ENCODE measurements at places on chromosomes 5 and 9.
A peak's percentile ranks its signal among the peaks of the same experiment; 100 is the strongest.

- DNase-seq, result peak; percentile 95
Measured at GRCh38 chr9:109012876-109013678, at the start of gene CTNNAL1. Gene CTNNAL1, minus strand, starts transcription at chr9:109013499. Its CDS starts 57 bp downstream, at chr9:109013442.

GRCh38 chr9:91182429-91183225, 179.1 kb downstream of the AUH start:
- no peak for DNase-seq

GRCh38 chr5:61589946-61590345, 257.9 kb downstream of the ZSWIM6 start:
- no peak for DNase-seq

GRCh38 chr5:169161022-169161680, 139.8 kb downstream of the SLIT3 start:
- no peak for DNase-seq

GRCh38 chr9:95459178-95459577, 57.6 kb downstream of the PTCH1 start:
- no peak for DNase-seq
